ENCODE measurements at places on chromosomes 2 and 18.

GRCh38 chr2:215031321-215031720, 107.1 kb downstream of the ABCA12 start:
- DNase-seq: no peak

DNA sequence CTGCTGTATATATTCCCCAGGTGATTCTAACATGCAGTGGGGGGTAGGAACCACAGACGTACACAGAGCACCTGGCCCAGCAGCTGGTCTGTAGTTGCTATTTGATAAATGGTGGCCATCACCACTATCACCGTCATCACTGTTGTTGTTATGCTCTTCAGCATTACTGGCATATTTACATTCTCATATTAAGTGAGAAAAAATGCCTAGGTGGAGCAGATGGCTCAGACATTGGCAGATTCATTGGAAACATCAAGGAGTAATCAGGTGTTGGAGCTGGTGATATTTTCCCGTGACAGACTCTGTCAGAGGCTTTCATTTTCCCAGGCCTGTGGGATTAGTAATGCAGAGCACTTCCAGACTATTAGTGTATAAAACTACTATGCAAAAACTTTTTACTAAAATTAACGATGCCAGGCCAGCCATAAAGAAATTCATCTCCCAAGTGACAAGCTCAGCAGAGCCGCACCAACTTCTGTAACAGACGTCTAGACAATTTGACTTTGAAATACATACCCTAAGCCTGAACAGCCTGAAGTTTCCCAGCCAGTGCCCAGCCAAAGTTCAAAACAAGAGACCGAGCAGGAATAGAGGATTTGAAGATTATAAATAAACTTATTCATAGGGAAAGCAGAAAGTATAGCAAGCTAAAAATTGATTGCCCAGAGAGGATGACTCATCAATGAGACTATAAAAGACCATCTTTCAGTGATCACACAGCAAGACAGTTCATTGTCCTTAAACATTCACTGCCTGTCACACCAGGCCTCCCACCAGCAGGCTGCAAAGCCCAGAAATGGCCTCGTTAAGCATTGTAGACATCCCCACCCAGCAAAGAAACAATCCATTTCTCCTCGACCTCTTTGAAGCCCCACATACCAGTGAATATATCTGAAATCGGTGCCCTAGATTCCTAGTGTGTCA, 247.4 kb upstream of the CHAC2 start:
- DNase-seq: no peak

DNA sequence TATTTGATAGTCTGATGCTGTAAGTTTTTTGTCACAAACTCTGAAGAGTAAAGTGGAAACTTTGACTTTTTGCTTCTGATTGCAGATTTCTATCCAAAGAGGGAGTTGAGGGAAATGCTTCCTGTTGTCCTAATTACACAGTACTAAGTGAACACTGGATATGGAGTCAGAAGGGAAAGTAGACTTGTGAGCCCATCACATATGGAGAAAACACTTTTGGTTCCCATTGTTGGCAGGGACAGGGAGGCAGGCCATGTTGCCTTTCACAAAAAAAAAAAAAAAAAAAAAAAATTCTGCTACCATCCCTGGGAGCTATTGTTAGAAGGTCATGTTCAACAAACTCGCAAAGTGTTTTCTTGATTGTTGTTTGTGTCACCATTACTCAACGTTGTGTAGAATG, 144.3 kb downstream of the RPIA start:
- DNase-seq: no peak

DNA sequence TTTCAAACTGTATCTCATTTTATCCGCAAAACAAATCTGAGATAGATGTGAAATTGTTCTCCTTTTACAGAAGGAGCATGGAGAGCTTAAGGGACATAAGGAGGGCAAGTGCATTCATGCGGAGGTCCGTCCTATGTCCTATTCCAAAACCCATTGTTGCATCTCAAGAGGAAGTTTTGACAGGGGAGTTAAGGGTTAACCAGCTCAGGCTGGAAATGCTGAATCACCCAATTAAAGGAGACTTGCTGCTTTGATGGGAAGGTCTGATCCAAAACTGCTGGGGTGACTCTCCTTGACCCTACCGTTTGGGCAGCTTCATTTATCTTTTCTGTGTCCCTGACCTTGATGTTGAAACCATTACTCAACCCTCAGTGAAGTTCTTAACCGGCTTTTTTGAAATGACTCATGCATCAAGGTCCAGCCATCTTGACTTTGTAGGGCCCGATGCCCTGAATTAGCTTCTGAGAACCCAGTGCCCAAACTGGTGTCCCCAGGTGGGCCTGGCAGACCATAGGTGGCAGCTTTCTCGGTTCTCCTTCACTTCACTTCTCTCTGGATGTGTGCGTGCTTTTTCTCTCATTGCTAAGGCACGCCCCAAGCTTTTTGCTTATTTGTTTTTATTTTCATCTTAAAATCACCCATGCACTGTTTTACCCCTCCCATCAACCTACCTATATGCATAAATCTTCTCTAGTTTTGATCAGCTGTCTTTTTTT, 15.9 kb upstream of the TXNDC2 start:
- no peak for DNase-seq

DNA sequence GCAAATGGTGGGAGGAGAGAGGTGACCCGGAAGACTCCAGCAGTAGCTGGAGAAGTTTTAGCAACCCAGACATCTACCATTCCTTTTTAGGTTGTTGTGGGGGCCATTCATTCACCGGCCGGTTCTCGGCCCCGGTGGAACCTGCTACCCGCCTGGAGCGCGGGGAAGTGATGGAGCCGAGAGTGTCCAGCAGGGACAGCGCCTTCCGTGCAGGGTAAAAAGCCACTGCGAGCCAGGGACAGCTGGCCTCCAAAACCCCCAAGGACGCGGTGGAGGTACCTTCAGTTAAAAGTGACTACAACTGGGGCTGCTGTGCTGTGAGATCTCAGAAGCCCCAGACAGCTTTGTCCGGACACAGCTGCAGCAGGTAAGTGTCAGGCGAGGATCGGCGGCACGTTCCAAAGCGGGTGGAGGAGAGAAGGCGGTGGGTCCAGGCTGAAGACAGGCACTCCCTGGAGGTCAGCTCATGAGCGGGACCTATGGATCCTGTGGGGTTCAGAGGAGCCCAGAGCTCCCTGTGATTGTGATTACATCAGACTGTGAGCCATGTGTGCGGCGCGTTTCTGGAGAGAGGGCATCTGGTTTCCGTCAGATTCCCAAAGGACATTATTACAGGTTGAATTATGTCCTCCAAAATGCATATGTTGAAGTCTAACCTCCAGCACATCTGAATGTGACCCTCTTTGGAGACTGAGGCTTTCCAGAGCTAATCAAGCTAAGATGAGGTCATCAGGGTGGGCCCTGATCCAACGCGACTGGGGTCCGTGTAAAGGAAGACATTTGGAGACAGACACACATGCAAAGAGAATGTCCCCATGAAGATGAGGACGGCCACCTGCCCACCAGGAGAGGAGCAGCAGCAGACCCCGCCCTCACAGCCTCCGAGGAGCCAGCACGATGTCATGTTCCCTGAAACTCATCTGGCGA, 276.3 kb downstream of the EIPR1 start:
- DNase-seq: no peak

DNA sequence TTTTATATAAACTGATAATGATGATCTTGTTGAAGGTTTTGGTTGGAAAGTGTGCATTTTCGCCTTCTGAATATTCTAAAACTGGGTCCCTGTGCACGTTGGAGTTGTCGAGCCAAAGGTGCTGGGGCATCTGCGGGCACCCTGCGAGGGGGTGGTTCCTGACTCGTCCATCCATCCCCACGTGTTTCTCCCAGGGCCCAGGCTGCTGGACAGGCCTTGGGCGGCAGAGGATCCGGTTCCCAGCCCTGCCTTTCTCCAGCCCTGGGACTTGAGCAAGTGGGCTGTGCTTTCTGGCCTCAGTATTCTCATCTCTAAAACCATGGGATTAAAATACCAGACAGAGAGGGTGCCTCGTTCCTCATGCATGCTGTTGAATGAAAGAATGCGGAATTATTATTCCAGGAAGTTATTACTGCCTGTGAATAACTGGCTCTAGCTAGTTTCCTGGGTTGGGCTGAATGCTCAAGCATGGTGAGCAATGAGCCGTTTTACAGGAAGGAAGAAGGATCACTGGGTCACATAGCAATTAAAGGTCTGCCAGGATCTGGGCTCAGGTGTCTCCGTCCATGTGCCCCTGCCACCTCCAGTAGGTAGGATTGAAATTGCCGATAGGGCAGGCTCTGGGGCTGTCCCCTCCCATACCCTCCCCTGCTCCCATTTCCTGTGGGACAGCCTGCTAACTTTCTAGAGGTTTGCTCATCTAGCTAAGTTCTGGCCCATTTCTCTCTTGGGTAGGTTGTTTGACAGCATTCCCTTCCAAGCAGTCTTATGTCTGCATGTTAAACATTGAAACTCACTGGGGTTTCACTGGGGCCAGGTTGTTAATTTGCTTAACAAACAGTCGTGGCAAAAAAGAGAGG, 77.2 kb upstream of the HS6ST1 start:
- no peak for DNase-seq

DNA sequence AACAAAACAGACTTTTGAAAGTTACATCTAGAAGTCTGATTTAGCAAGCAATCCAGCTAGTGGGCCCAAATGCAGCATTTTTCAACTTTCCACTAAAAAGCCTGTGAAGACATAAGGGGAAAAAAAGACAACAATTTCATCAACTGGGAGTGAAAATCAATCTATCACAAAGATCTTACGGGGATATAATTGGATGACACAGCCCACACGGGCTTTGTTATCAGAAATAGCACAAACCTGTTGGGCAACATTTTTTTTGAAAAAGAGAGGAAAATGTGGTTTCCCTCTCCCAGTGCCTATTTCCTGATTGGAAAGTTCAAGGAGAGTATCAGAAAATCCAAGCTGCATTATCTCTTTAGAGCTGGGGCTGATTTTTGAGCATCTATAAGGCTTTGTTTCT, 132.7 kb downstream of the EVA1A start:
- no peak for DNase-seq

GRCh38 chr18:2087877-2088673, 483.2 kb downstream of the METTL4 start:
- no peak for DNase-seq

GRCh38 chr2:238650536-238650935, 197.3 kb upstream of the TWIST2 start:
- no peak for DNase-seq

GRCh38 chr2:46493241-46493970, 14.0 kb downstream of the TMEM247 start:
- DNase-seq: no peak

- DNase-seq: no peak
These were observed 197.6 kb downstream of the NR4A2 start for GRCh38 chr2:156134887-156135286.

GRCh38 chr2:1686784-1687105, 57.6 kb downstream of the PXDN start:
- no peak for DNase-seq

- DNase-seq: no peak
These were observed 110.7 kb upstream of the TANK start for GRCh38 chr2:161049559-161049958.

- DNase-seq: no peak
These were observed 951 bp downstream of the EN1 start for GRCh38 chr2:118846442-118846952.

DNA sequence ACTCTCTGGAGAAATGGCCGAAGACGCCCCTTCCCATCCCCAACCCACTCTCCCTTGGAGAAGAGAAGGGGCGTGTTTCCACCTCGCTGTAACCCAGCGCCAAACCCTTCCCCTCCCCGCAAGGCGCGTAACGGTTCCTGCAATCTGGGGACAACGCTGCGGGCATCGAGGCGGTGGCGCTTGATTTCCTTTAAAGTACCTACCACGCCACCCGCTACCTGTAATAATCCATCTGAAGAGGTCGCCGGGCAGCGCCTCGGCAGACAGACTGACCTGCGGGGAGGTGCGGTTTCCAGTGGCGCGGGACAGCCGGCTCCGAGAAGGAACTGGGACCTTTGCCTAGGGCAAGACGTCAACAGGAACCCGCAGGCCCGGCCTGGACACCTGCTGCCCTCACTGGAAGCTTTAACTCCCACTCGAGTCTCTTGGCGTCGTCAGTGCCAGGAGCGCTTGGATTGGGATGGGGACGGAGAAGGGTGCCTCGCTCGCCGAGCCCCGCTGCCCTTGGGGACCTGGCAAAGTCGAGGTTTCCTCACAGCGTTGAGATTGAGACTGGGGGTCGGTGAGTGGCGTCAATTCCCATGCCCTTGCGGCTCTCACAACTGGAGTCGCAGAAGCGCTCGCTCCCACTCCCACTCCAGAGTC, at the start of gene CYP1B1:
Gene CYP1B1 (minus strand): TSS at position 645 of the 645 bp plus-strand sequence. CDS start 763 bp downstream, outside the sequence.
- DNase-seq: no peak

- DNase-seq: no peak
These were observed 106.6 kb downstream of the FHOD3 start for GRCh38 chr18:36403896-36404820.

DNA sequence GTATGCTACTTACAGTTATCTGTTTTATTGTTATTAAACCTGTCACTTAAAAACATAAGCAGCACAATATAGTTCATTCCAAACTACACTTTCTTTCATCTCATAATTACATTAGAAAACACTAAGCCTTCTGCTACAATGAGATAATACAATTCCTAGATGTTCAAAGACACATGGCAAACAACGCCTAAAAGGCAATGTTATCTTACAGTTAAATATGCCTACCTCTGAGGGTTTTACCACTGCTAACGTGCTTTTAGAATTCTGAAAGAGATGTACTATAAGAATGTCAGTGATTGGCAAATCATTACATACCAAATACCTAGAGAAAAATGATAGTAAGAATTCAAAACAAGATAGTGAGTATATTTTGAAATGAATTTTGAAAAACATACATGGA, 46.8 kb upstream of the SPOPL start:
- DNase-seq: no peak

GRCh38 chr2:46163098-46163430, 134.1 kb upstream of the EPAS1 start:
- DNase-seq: no peak

DNA sequence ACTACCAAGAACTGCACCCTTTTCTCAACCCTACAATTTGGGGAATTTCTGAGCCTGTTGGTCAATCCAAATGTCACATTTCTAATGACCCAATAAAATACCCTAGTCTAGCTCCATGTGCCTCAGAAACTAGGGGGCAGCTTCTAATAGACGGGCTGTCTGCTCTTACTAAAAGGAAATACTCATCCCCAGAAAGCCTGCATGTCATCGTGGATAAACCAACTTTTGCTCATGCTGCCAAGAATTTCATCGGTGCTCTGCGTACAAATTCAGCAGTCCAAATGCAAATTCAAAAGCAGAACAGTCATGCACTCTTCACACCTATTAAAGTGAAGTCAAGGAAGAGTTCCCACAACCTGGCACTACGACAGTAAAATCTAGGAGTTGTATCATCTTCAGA, 377.3 kb downstream of the LNPK start:
- DNase-seq: no peak

GRCh38 chr2:199946196-199946595, 9.1 kb downstream of the TYW5 start:
- no peak for DNase-seq

DNA sequence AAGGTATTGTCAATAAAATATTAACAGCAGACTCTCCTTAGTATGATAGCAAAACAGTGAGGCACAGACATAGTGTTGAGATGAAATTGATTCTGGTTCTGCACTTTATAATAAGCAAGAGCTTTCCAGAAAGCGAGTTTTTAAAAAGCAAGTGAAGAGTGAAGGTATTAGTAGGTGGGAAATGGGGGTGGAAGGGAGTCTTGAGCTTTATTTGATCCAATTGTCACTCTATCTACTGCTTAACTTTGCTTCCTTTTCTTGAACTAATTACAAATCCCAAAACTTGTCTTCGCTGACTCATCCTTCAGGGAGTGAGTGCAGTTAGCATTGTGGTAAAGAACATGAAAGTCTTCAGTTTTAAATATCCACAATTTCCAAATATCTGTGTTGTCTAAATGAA, 120.6 kb upstream of the BOD1L2 start:
- no peak for DNase-seq
